Cortex of kidney (tissue), 1 donor: ENCODE measurements at places on chromosomes 4 and X.

DNA sequence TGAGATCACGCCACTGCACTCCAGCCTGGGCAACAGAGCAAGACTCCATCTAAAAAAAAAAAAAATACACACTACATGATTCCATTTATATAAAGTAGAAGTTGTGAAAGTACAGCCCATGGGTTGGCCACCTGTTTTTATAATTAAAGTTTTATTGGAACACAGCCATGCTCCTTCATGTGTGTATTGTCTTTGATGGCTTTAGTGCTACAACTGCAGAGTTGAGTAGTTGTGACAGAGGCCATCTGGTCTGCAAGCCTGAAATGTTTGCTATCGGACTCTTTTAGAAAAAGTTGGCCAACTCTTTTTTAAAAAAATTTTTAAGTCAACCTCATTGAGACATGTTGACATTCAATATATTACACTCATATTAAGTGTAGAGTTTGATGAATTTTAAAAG, 41.2 kb upstream of the DUSP21 start:
- no peak for DNase-seq

GRCh38 chr4:127224556-127224955, 408.2 kb upstream of the INTU start:
- DNase-seq = no peak

GRCh38 chr4:155657985-155658680, 8.5 kb upstream of the GUCY1A1 start:
- no peak for DNase-seq

- no peak for DNase-seq
Measured at GRCh38 chrX:149841929-149842328, 39.1 kb upstream of the MAGEA8 start.

GRCh38 chr4:110198049-110198434, 373 bp downstream of the ELOVL6 start:
- DNase-seq = no peak

DNA sequence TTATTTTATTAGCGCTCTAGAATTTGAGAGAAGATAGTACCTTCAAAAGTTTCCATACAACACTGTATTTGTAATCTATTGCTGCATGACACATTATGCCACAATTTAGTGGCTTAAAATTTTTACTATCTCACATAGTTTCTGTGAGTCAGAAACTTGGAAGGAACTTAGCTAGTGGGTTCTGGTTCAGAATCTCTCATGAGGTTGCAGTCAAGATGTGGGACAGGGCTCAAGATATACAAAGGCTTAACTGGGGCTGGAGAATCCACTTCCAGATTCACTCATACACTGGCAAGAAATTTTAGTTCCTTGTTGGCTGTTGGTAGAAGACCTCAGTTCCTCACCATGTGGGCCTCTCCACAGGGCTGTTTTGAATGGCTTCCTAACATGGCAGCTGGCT, 11.5 kb upstream of the C4orf54 start:
- no peak for DNase-seq

GRCh38 chr4:8067945-8068896, 90.4 kb downstream of the ABLIM2 start:
- DNase-seq = no peak

- no peak for DNase-seq
Measured at GRCh38 chr4:78370631-78371372, 180.8 kb upstream of the ANXA3 start.

DNA sequence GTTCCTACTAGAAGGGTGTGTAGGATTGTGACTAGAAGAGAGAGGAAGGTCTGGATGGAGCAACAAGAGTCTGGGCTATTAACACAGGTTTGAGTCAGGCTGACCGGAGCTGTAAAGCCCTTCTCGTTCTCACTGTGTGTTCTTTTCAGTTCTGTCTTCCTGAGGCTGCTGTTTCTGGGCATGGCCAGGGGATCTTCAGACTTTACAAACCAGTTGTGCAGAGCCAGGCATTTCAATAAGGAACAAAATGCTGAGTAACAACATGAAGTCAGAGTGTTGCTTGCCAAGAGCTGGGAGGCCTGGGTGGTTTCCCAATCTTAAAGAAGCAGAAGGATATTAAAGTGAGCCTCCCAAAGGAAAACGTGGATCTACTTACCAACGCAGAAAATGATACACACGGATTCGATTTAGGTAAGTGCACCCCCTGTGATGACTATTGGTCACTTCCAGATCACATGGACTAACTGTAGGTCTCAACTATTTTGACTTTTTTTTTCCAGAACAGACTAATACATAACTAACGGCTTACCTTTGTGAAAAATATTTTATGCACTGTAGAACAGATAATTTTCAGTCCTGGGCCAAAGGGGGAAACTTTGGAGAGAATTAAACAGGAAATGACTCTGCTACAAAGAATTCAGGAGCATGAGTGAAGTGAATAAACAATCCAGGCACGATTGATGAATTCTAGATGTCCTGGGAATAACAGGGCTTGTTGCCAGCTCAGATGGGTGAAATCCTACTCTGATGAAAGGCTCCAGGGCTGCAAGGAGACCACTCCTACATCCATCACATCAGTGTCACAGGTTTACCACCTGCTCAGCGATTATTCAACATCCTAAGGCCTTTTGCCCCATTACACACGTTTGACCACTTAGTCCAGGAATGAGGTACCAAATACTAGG, 94.5 kb downstream of the ANXA3 start:
- DNase-seq = no peak

DNA sequence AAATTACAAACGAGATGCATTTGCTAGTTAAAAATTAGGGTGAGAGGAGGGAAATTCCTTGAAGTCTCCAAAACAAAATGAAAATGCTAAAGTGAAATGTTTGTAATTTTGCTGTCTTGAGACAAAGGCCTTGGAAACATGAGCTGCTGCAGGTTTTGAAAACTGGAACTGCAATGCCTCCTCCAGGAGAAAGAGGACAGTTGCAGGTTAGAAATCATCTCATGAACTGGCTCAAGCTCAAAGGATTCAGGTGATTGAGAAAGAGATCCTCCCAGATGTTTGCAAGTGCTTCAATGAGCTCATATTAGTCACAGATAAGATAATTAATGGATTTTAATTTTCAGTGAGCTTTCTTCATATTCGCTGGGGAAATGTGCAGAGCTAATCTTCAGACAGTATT, 32.4 kb downstream of the SMPX start:
- no peak for DNase-seq

GRCh38 chrX:72247206-72247942, 8.5 kb upstream of the ERCC6L start:
- DNase-seq = no peak

GRCh38 chr4:3803475-3803847, 37.3 kb downstream of the ADRA2C start:
- DNase-seq = no peak

GRCh38 chrX:42432552-42432951, 345.4 kb downstream of the PPP1R2C start:
- DNase-seq = no peak

GRCh38 chrX:78111140-78111931, 7.3 kb downstream of the PGK1 start:
- no peak for DNase-seq

GRCh38 chr4:181272422-181272821, 970.8 kb upstream of the TENM3 start:
- DNase-seq = no peak

DNA sequence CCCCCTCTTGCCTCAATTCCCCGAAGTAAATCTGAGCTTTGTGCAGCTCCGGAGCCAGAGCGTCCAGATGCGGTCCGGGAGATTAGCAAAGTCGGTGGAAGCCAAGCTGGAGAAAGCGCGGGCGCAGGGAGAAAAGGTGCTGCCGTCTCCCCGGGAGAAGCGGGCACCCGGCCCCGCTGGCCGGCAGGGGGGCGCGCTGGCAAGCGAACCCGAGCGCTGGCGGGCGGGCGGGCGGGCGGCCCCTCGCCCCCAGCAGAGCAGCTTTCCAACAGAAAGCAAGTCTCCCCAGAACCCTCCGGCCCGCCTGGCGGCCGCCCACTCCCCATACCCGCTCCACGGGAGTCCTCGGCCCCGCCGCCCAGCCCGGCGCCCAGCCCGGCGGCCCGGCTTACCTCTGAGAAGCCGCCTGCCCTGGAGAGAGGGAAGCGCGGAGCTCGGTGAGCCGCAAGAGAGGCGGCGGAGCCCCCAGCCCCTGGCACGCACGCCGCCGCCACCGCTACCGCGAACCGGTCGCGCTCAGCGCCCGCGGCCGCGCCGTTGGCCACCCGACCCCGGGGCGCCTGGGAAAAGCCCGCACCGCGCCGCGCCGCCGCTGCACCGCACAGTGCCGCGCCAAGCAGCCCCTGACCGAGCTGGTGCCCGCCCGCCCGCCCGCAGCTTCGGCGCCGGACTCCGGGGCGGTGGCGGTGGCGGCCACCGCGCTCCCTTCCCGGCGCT, 529 bp upstream of the CITED1 start:
- no peak for DNase-seq

DNA sequence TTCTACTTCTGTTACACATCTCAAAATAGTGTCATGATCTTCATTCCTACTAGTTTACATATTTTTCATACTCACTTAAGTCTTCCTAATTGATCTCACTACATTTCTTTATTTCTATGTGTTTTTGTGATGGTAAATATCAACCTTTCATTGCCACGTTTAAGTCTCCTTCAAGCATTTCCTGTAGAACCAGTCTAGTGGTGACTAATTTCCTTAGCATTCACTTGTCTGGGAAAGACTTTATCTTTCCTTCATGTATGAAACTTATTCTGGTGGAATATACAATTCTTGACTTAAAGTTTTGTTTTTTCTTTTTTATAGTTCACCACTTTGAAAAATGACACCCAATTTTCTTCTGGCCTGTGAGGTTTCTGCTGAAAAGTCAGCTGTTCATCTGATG, 181.4 kb upstream of the NEIL3 start:
- no peak for DNase-seq

DNA sequence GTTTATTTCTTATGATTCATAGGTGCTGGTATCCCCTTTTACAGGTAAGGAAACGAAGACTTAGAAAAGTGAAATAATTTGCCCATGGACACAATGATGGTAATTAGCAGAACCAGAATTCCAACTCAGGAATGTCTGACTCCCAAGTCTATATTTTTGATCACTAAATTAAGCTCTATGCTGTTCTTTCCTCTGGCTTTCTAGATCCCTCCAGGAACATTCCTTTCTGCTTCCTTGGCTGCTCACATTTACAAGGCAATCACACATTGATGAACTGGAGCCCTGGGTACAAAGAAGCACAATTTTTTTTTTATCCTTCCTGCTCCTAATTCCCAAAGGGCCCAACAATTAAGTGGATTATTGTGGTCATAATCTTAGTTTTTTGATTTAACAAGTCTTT, 7.0 kb upstream of the CDKN2AIP start:
- no peak for DNase-seq

GRCh38 chr4:116122124-116122523, 963.3 kb downstream of the TRAM1L1 start:
- DNase-seq = no peak

GRCh38 chrX:75038925-75039324, 113.7 kb upstream of the NEXMIF start:
- DNase-seq = no peak

DNA sequence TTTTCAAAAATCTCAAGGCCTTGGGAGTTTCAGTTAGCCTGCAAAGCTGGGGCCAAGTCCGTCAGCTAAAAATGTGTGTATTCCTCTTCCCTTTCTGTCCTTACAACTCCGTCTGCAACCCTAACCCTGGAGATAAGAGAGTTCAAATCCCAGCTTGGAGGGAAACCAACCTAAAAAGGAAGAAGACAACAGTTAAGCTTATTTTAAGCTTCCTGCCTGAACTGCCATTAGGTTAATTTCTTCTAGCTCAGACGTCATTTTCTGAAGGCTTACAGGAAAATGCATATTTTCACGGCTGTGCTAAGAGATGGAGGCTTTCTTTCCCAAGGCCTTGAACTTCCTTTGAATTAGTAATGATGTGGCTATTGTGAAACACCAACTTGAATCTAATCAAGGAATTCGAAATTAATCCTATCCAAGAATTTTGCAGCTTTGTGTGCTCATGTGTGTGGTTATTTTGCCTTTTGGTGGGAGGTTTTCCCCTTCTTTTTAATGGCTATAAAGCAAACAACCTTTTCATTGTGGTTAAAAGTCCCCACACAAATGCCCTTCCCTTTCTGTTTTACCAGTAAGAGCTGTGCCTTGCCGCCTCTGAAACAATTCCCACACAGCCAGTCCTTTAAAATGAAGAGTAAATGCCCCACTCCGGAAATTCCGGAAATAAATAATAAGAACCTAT, 103.5 kb downstream of the IRF2 start:
- DNase-seq = no peak

DNA sequence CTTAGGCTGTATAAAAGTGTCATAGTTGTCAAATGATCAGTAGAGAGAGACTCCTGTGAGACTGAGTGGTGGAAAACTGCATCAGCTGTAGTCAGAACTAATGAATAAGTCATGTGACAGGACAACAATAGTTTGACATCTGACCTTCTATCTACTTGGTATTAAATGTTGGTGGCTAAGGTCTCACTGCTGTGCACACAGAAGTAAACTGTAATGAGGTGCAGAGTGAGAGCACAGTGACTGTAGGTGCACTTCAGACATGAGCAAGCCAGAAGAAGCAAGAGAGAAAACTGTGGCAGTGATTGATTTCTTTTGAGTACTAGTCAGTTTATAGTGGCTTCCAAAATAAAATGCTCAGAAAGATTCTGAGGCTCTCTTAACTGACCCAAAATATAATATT, 803.6 kb downstream of the RAPGEF2 start:
- no peak for DNase-seq

DNA sequence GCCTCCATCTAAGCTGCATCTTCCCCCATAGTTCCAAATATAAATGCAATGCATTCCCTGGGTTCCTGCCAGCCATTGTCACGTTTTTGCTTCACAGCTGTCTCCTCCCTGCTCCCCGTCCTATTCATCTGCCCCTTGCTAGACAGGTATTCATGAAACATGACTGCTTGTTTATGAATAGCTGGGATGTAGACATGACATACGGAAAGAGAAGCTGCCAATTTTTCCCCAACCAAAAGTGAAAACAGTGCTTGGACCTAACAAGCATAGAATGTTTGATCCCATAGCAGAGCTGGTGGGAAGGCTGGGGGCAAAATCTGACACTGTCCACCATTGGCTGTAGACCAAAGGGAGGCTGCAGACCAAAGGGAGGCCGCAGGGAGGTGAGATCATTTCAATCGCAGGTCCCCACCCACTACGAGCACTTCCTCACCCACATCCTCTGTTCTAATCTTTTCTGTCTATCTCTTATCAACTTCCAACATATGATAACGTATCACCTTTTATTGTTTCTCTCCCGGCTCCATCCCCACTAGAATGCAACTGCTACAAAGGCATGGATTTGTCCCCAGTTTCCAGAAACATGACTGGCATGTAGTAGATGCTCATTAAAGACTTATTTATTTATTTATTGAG, 8.5 kb upstream of the GYG2 start:
- DNase-seq = no peak

GRCh38 chrX:44338361-44338760, 5.1 kb downstream of the EFHC2 start:
- no peak for DNase-seq

GRCh38 chr4:15784959-15785634, 7.0 kb downstream of the CD38 start:
- DNase-seq = no peak

- no peak for DNase-seq
Measured at GRCh38 chr4:45971108-45971507, 152.7 kb downstream of the GABRG1 start.

GRCh38 chr4:154741922-154742850, 1.6 kb upstream of the LRAT start:
- DNase-seq = no peak
